ENCODE measurements at places on chromosomes 1 and 21.

DNA sequence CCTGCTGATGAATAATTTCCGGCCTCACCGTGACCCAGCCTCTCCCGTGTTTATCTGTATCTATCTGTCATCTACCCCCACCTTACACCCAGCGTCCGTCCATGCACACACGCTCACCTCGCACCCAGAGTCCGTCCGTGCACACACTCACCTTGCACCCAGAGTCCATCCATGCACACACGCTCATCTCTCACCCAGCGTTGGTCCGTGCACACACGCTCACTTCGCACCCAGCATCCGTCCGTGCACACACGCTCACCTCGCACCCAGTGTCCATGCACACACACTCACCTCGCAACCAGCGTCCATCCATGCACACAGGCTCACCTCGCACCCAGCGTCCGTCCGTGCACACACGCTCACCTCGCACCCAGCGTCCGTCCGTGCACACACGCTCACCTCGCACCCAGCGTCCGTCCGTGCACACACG, 25.0 kb upstream of the COL18A1 start:
- DNase-seq: no peak

DNA sequence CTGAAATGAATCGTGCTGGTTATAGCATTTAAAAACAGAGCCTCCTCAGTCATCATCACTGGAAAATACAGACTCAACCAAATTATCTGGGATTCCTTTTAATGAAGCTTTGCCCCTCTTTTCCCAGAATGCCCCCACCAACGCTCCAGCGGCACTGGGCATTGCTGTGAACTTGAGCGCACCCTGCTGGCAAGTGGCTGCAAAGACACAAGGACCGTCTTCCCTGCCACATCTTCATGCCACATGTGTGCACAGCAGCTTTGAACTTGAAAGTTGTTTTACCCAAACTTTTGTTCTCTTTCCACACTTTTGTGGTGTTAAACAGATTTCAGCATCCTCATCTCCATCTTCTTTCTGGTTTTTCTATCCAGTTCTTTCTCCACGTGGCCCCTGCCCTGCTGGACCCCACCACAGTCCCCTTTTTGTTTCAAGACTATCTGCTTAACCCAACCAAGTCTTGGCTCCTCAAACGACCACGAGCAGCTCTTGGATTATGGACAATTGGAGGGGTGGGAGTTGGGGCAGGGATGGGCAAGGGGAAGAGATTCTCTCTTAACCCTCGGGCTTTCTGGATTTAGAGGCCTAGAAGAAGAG, 12.8 kb upstream of the LMX1A start:
- DNase-seq: peak; percentile 54

DNA sequence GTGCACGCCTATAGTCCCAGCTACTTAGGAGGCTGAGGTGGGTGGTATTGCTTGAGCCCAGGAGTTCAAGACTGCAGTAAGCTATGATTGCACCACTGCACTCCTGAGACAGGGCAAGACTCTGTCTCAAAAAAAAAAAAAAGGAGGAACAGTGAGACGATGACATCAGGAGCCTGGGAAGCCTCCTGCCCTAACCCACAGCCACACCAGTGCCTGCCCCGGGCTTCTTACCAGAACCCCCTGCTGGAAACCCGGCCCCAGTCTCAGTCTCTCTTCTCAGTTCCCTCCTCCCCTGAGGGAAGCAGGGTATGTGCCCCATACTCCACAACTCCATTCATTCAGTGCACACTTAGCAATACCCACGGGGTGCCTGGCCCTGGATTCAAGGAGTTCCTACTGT, 9.1 kb downstream of the COL8A2 start:
- DNase-seq: no peak

GRCh38 chr1:226946841-226947240, 6.7 kb downstream of the COQ8A start:
- DNase-seq: no peak

DNA sequence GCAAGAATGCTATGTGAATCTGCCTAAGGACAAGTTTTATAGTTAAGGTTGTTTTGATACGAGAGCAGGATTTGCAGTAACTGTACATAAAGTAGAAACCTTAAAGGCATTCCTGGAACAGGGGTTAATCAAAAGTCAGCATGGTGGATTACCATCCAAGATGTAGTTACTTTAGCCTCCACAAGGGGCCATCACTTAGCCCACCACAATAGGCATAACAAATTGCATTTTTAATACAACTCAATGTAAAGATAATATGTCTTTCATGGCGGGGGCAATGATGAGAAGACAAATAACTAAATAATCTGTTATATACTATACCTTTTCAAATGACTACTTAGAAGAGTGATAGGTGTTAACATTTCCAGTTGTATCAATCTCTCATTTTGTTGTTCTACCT, 611.2 kb upstream of the ADGRL4 start:
- no peak for DNase-seq

- no peak for DNase-seq
These were observed 89.9 kb downstream of the RASAL2 start for GRCh38 chr1:178183796-178184195.

DNA sequence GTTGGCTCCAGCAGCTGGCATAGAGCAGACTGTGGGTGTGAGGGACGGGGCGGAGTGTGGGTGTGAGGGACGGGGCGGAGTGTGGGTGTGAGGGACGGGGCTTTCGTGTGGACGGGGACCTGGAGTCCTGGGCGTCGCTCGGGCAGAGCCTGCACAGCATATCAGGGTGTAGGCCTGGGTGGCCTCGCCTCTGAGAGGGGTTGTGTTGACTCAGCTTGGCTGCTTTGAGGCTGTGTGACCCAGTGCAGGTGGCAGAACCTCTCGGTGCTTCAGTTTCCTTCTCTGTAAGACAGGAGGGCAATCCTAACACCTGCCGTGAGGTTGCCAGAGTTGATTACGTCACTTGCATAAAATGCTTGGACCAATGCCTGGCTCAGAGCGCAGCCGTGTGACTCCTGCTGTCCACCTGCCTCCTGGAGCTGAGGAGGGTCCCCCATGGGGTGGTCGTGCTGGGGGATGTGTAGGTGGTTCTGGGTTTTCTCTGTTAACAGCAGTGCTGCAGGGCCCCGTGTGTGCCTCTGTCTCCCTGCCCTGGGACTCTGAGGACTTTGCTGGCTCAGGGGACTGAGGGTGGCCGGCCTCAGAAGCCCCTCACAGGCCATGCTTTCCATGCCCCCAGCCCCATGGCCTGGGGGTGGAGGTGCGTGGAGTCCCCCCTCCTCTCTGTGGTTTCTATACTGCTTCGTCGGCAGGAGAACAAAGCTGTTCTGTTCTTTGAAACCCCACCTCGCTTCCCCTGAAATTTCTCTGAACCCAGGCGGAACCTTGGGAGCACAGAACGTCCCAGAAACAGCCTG, 15.4 kb downstream of the PDXK start:
- no peak for DNase-seq

DNA sequence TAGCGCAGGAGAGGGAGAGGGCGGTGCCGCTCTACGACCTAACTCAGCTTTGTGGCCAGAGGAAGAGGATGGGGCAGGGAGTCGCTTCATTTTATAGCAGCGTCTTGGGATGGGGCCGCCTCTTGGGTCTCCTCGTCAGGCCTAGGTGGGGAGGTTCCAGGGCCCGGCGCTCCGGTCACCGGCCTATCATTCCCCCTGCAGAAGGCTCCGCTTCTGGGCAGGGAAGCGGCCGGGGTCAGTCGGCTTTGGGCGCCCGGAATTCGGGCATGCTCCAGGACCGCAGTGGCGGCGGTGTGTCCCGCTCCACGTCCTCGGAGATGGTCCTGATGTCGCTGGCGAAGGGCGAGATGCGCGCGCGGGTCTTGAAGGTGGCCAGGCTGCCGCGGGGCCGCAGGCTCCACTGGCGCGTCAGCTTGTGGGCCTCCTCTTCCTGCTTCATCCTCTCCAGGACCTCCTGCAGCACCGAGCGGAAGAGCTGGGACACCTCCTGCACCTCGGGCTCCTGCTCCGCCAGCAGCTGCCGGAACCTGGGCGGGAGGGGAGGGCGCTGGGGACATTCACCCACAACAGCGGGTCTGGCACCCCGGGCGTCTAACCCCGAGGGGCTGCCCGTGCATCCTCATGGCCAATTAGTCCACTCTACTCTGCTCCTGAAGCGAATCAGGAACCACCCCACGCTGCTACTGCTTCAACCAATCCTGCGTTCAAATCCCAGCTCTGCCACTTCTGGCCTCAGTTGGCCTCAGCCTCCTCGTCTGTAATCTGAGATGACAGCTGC, 13.0 kb downstream of the RD3 start:
- DNase-seq: no peak

DNA sequence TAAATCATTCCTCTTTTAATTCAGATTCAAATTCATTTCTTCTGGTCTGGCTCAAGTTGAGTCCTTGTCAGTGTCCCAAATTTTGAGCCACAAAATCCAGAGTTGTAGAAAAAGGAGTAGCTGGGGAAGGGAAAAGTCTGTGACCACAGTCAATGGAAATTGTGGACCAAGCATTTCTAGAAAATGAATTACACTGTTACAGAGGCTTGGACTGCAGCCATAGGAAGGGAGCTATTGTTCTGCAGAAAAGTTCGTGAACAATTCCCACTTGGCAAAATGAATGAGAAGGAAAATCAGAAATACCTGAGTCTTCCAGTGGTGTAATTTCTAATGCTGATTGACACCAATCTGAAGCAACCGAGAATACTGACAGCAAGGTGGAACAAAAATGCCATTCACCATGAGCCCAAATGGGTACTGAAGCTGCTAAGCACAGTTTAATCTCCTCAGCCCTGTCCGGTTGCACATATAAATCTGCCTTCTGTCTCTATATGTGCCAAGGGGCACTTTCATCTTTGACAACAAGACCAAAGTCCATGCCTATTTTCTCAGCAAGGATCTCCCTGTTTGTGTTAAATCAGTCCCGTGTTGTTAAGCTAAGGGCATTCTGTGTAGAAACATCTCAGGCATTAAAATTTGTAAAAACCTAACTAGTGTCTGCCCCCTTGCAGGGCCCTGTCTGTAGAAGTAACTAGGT, 51.3 kb downstream of the TEX35 start:
- no peak for DNase-seq

DNA sequence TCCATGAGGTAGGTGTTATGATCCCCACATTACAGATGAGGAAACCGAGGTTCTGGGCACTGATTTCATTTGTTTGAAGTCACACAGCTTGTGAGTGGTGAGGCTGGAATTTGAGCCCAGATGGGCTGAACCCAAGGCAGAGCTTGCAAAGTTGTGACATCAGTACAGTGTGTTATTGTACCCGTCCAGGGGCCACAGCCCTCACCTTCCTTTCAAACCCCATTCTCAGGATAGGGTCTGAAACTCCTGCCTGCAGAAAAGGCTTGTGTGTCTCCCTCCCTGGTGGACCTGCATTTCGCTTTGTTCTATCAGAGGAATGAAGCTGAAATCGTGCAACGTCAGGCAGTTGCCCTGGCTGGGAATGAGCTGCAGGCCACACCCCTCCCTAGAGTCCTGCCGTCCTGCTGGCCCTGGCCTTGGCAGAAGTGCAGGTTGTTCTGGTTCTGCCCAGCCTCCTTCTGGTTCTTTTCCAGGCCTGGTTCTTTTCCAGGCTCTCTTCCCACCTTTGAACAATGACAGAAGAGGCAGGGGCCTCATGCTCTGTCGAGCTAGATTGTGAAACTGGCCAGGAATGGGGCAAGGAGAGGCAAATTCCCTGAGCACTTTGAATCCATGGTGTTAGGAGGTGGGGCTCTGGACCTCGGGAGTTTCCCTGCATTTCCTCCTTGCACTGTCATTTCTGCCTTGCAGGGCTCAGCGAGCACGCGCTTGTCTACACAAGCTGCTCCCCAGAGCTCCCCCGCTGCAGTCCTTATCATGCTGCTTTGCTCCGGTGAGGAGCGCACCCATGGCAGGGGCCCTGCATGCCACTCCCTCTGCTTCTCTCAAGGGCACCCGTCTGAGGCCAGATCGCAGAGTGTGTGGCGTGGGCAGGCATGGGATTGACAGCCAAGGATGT, 8.2 kb upstream of the MYOM3 start:
- DNase-seq: peak; percentile 93

GRCh38 chr1:84988588-84988987, 8.3 kb downstream of the MCOLN2 start:
- DNase-seq: no peak

DNA sequence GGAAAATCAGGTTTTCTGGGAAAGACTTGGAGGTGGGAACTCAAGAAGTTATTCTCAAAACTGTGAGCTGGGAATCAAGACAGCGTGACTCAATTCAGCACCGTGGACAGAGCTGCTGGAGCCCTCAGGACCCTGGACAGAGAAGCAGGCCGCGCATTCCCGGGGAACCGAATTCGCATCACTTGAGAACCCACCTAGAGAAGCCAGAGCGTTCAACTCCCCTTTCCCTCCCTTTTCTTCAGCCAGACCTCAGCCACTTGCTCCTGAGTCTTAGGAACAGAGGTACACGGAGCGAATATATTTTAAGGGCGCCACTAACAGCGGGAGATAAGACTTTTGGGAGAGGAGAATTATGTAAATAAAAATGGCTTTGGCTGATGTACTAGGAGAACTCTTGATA, 2.0 kb upstream of the LIN28A start:
- peak; percentile 73 for DNase-seq

DNA sequence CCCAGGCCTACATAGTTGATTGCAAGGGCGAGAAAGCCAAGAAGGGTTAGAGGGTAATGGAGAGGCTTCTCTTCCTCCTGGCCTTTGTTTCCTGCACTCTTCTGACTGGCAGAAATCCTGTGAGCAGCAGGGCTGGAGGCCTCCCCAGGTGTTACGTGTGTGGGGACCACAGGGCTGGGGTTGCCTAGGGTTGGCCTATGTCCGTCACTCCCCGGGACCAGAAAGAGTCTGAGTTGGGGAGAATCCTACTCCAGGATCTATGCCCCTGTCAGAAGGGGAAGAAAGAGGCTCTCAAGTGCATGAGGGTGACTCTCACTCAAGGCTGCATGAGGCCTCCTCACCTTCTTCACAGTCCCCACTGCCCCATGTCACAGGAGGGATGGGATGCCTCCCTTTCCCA, 38.5 kb downstream of the IGFN1 start:
- DNase-seq: no peak

- no peak for DNase-seq
These were observed 21.7 kb downstream of the CRYAA start for GRCh38 chr21:43190544-43190943.

DNA sequence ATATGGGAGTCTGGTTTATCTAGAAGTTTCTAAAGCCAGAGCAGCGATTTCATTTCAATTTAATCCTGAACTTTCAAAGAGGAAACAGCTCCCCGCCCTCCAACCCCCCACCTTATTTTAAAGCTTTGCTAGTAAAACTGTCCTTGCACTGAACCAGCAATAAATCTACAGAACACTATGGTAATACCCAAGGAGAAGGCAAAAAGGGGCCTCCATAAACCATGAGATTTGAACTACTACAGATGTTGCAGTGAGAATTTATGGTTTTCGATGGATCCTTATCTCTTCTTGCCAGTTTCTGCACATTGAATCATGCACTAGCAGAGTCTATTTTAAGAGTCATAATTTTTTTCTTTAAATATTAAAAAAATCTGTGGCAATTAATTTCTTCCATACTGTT, 64.8 kb upstream of the BEND5 start:
- DNase-seq: no peak

DNA sequence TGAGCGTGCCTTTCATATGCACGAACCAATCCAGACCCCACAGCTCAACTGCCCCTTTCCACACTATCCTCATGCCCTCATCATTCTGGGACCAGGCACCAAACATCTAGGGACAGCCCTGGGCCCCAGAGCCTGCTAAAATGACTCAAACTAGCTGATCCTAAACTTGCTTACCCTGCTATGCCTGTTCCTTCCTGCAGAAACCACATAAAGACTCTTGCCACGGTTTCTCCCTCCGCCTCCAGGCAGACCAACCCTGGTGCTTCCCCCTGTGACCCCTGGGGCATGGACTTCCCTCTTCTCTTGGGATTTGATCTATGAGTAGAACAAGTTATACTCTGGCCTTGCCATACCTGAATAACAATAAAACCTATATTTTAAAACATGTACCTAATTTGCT, 138.0 kb upstream of the CD34 start:
- DNase-seq: no peak

GRCh38 chr1:10128101-10128765, 82.1 kb upstream of the KIF1B start:
- DNase-seq: no peak
